Stimulated activated CD4-positive, alpha-beta T cell treated with anti-CD3 and anti-CD28 coated beads, Interleukin-2, amount 100 ng/mL, for 4 hours (primary cell): ENCODE measurements at places on chromosomes 3 and 15.

- no peak for DNase-seq
Measured at GRCh38 chr3:57512166-57512565, 32.0 kb downstream of the DNAH12 start.

DNA sequence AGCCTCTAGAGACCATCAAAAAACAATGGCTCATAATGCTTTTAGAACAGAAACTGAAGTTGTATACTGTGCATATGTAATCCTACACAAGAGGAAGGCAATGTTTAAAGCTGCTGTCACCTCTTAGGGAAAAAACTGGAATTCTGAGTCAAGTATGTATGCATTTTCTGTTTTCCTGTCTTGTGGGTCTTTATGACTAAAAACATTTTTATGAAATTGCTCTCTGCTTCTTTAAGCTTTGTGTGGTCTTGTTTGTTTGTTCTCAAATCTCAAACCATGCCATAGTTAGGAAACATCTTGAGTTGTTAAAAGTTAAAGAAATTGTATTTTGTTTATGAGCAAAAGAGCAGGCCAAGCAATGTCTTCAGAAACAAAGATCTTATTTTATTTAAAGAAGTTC, 80.9 kb upstream of the SOX2 start:
- no peak for DNase-seq

GRCh38 chr3:196771067-196771466, 31.4 kb downstream of the PAK2 start:
- no peak for DNase-seq

- DNase-seq, result no peak
Measured at GRCh38 chr3:126035362-126036050, 48.4 kb downstream of the SLC41A3 start.

DNA sequence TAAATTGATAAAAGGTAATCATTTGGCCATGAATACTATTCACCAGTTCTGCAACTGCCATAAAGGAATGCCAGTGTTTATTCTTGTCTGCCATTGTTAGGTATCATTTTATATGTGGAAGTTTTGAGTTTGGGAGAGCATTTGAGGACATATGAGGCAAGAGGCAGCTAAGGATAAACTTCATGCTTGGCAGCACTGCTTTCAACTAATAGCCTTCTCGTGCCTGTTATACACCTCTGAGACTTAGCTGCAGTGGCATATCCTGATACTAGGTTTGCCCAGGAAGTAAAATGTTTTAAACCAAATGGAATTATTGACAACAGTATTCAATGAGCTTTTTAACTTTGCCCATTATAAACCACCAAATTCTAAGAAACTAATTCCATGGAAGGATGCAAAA, 126.0 kb upstream of the DPH6 start:
- DNase-seq, result no peak

GRCh38 chr3:37072892-37073291, 79.6 kb downstream of the MLH1 start:
- DNase-seq, result no peak

DNA sequence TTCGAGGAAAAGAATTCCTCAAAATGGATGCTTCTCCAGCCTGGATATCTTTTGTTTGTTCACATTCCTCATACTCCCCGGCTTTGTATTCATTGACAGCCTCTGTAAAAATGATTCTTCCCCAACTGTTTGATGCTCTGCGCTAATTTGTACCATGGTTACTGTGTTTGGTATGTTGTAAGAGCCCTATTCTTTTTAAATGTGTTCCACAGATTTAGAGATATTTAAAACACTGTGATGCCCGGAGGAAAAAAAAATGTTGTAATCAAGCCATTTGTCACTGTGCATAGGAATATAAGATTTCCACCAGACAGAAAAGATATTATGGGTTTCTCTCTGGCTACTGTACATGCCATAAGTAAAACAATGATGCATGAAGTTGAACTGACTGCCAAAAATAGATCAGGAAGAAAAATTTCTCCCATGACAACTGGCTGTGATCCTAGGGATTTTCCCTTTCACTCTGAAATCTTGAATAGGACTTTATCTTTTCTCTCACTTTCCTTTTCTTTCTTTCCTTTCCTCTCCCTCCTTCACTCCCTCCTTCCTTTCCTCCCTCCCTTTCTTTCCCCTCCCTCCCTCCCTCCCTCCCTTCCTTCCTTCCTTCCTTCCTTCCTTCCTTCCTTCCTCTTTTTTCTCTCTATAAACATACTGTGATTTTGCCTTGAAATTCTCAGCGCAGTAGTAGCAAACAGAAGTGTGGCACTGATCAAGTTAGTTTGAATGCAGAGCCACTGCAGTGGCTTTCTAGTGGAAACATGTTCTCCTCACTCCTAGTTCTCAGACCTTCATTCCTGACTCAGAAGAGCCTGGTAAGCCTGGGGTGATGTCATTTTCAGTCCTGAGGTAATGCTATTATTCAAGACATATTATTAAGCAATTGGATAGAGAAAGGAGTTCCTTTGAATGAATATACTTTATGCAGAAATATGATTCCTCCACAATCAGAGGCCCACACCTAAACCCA, 254.9 kb upstream of the TBL1XR1 start:
- no peak for DNase-seq

DNA sequence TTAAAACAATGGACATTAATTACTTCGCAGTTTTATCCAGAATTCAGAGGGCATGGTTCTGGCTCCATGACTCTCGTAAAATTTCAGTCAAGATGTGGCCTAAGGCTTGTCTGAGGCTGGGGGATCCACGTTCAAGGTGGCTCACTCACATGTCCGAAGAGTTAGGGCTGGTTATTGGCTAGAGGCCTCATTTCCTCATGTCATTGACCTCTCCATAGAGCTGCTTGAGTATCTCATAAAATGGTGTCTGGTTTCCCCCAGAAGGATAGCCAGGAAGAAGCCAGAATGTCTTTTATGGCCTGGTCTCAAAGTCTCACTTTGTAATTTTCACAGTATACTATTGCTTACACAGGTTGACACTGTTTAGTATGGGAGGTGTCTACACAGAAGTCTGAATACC, 67.3 kb upstream of the DCBLD2 start:
- no peak for DNase-seq

DNA sequence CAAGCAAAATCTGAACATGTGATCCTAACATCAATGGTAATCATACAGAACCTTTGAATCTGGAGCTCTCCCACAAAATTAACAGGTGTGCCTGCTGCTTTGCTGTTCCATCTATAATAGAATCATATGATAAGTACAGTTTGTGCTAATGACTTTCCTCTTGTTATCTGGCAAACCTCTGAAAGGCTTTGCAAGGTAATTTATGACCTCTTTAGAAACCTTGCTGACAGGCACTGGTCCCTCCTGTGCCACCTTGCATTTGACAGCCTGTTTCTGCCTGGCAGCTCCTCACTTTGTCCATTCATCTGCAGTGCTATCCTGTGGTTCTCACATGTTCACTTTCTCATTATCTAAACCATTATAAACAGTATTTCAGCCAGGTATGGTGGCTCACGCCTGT, 10.2 kb upstream of the HTR3C start:
- no peak for DNase-seq

DNA sequence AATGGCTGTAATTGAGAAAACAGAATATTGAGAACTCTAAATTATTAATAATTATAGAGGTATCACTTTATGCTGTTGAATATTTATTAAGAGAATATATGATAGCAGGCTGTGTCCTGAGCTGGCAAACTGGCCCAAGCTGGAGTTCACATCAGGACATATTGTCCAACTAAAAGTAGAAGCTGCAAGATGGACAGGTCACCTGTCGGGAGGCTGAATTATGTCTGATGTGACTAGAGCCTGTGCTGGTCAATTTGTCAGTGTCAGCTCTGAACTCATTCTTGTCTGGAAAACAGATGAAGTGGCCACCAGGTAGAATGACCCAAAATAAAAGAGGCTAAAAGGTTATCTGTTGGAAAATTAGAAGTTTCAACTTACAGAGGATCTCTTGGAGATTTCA, 392.2 kb downstream of the LRTM1 start:
- DNase-seq, result no peak

GRCh38 chr3:100106094-100106493, 8.2 kb downstream of the FILIP1L start:
- DNase-seq, result no peak

DNA sequence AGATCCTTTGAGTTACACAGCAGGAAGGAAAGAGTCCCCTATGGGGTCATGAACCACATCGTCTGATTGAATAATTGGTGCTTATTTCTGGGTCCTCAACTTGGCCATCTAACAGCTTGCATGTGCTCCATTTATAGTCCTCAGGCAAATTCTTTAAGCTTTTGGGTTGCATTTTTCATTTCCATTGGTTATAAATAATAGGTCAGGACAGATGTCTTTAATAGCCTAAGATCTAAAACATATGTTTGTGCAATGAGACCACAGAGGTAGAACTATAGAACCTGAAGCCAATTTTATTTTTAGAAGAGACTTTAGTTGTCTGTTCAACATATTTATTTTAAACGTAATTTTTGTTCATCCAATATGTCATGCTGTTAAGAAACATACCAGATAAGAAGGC, 43.2 kb downstream of the CD200R1L start:
- DNase-seq, result no peak

DNA sequence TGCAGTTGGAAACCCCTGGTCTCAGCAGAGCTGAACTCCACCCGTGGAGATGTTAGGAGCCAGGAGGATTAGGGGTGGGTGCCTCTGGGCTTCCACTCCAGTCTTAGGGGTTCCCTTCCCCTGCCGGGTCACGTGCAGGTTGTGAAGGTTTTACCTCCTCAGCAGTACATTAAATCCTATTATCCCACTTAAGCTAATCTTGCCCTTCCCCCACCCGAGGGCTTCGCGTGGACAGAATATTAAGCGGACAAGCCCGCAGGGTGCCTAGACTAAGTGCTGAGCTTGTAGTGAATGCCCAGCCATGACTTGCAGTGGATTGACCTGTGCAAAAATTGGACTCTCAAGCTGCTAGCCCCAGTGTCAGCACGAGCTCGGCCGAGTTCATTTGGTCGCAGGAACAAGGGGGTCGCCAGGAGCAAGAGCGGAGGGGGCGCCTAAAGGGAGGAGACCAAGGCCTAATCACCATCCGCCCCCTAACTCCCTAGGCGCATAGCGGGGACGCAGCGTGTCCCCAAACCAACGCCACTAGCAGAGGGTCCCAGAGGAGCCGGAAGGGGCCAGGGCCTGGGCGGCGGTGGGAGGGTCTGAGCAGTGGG, 498 bp upstream of the SEMA4B start:
- DNase-seq, result no peak

- DNase-seq, result peak; percentile 85
Measured at GRCh38 chr15:92917598-92918407, 17.7 kb downstream of the CHD2 start.

DNA sequence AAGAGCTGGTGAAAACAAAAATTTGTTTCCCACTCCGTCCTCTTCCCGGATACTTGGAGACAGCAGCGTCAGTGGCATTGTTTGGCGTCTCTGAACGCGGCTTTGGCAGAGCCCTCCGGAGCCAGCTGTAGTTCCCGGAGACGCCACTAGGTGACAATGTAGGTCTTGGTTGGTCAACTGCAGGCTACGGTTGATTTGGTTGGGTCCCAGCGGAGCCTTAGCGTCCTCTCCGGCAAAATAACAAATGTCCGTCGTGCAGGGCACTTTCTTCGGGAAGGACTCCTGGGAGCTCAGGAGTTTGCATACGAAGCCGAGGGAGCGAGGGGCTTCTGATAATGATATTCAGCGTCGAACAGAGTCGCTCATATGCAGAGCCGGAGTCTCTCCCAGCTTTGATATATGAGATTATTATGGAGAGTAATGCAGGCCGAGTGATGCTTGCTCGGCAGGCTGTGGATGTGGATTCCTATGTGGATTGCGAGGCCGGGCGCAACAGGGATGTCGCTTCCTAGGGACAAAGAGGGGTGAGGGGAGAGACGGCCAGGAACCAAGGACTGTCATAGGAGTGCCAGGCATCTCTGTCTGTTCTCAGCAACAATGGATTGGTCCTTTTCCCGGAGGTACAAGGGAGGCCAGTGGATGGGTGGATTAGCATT, 74.8 kb downstream of the IL20RB start:
- peak; percentile 57 for DNase-seq

DNA sequence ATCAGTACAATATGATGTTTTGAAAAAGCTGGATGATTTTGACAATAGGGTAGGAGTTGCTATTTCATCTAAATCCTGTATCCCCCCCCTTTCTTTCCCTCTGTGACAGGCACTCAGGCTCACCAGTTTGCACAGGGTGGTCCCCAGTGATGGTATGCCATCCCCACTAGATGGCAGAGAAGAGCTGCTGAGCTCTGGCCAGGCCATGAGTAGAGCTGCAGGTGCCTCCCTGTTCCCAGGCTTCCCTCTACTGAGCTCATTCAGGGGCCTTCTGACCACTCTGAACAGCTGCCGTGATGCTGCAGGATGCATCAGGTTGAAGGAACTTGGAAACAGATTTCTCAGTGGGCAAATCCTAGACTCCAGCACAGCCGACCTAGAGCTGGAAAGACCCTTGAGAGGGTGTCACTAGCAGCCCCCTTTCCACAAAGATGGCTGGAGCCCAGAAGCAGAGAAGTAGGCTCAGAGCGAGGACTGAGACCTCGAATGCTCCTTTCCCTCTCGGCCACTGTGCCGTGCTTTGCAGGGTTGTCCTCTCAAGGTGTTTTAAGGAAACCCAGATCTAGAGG, 45.1 kb downstream of the EFCAB12 start:
- DNase-seq, result peak; percentile 17

DNA sequence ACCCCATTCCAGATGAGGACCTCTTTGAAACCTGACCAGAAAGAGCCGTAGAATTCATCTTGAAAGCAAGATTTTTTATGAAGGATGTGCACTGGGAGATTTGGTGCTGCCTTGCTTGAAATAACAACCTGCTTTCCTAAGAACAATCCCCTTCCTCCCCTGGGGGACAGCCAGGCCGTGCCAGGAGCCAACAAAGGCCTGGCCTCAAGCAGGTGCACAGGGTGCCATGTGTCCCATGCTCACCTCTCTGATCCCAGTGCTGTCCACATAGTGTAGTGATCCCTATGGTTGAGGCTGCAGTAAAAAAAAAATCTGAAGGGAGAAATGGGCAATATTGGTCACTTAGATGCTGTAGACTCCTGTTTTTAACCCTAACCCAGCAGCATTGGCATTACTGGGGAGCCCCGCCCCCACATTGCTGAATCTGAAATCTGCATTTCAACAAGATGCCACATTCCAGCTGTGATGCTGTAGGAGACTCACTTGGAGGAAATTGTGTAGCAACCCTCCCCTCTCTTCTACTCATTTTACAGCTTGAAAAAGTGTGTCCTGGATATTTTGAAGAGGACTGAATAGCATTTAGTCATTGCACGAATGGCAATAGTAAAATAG, 171.2 kb downstream of the APBA2 start:
- DNase-seq, result no peak

DNA sequence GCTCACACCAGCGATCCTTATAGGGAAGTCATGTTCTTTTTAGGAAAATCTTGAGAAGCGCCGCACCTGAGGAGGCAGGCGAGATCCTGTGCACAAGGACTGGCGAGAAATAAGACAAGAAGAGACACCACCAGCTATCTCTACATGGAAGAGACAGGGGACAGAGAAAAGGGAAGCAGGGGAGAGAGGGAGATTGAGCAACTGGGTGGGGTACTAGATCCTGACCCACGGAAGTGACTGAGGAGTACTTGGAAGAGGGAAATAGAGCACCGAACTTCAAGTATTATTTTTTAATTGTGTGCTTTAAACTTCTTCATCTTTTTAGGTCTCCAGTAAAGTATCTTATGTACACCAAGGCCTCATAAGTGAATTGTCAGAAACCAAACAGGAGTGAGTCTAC, 742.0 kb upstream of the LMCD1 start:
- DNase-seq, result no peak

- no peak for DNase-seq
Measured at GRCh38 chr15:37056177-37057121, 43.9 kb downstream of the MEIS2 start.

- DNase-seq, result no peak
Measured at GRCh38 chr3:127121885-127122284, 71.0 kb upstream of the PRR23E start.
